H7 (cell line): ENCODE measurements at places on chromosomes 4 and X. TPM values are rescaled to one million over a fixed set of nuclear protein-coding genes. Genes with fewer than 3 reads are reported as not detected.

GRCh38 chr4:177673985-177674489 lies 231.8 kb upstream of the AGA start:
- peak; percentile 16 for DNase-seq

DNA sequence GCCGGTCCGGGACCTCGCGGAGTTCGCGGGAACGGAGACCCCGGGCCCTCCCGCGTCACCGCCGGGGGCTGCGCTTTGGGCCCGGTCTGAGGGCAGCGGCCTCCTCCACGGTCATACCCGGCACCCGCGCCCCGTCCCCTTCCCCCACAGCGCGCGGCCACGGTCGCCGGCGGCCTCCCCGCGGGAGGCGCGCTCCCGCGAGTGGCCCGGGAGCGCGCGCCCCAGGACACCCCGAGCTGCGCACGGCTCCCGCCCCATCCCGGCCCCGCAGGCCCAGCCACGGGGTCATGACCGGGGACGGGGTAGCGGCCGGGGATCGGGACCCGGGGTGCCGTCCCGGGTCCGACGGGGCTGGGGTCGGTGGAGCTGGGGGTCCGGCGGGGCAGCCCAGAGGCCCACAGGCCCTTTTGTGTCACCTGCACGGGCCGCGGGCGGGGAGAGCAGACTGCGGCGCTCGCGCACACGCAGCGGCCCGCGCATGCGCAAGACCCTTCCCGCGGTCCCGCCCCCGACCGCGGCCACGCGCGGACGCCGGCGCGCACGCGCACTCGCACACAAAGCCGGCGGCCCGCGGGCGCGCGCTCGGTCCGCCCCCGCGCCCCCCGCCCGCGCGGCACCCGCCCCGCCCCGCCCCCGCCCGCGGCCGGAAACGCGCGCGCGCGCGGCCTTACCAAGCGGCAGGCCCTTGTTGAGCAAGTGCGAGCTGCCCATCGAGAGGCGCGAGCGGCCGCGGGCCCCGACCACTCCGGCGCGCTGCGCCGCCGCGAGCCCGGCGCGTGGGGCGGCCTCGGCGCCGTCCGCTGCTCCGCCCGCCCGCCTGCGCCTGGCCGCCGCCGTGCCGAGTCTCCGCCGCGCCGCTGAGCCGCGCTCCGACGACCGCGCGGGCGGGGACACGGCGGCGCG lies at the start of gene CTBP1:
Gene CTBP1 (minus strand): TSS at position 886 of the 903 bp plus-strand sequence. CDS start 7,799 bp downstream, outside the sequence.
- DNase-seq, result peak; percentile 100

The SAT1 gene
- 107 and 187 TPM in 2 replicates for total RNA-seq

DNA sequence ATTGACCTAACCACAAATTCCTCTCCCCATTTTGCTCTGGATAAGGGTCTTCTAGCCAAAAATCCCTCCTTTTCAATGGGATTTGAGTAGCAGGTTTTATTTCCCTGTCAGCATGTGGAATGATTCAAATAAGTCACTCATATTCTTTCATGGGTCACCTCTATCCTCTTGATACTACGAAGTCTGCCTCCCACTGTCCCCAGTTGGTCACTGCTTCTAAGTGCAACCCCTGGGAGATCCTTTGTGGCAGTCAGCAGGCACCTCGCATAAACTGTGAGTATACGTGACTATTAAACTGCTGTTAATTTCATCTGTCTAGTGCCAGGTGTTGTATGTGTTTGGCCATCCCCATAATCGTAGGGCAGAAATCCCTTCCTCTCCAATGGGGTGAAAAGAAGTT lies 1667.9 kb upstream of the PCDH7 start:
- DNase-seq, result no peak

The PNMA3 gene
- total RNA-seq, result 5.2 and 9.2 TPM in 2 replicates

- no peak for DNase-seq
Measured at GRCh38 chr4:127203562-127204200, 429.1 kb upstream of the INTU start.
